ENCODE measurements at places on chromosomes 11 and 22. TPM values are rescaled to one million over a fixed set of nuclear protein-coding genes. Genes with fewer than 3 reads are reported as not detected.

OR4C15 gene
- total RNA-seq = not detected

DNA sequence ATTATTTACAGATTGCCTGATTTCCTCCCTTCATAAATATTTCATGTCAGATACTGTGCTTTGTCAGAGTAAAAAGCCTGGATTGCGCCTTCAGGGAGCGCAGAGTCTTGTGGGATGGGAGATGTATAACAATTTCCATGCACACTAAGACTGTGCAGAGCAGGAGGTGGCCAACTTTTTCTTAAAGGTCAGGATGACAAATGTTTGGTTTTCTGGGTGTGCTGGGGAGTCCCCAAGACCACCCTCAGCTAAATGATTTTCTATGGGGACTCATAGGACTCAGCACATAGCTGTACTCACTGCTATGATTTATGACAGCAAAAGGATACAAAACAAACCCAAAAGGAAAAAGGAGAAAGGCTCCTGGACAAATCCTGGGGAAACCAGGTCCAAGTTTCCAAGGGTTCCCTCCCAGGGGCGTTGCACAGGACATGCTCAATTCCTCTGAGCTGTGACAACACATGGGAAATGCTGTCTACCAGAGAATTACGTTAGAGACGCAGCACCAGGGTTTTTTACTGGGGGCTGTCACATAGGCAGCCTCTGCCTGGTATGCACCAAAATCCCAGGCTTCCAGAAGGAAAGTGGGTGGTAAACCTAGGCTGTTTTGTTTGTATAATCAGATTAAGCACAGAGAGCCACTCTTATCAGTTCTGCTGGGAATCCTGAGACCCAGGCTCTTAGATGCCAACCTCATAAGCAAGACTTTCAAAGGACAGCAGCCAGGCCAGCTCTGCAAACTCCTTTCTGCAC, 59.1 kb downstream of the CSNK2A3 start:
- DNase-seq = no peak

KCNE3 gene
- total RNA-seq = 2.2 TPM

DYNC2H1 gene
- total RNA-seq = 21.8 TPM

STARD10 gene
- 12.6 TPM for total RNA-seq

GRCh38 chr22:29987137-29987536, 93.1 kb upstream of the HORMAD2 start:
- no peak for DNase-seq

PARVG gene
- 0.23 TPM for total RNA-seq

DNA sequence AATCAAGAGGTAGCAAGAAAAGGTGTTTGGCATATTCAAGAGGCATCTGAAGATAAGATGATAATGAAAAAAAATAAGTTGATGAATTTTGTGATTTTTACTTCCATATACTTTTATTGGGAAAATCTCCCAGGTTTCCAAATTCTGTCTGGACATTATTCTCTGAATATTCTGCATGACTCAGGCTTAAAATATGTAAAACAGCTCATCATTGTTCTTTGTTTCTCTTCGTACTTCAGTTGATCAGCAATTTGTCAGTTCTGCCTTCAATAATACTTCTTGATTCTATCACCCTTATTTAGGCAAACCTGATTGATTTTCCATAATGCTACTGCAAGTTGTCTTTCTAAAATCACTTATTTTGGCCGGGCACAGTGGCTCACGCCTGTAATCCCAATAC, 30.2 kb downstream of the GTF2H1 start:
- no peak for DNase-seq

GRCh38 chr22:48880749-48881148, 946.9 kb downstream of the BRD1 start:
- DNase-seq = no peak

SMTNL1 gene
- not detected for total RNA-seq

DNA sequence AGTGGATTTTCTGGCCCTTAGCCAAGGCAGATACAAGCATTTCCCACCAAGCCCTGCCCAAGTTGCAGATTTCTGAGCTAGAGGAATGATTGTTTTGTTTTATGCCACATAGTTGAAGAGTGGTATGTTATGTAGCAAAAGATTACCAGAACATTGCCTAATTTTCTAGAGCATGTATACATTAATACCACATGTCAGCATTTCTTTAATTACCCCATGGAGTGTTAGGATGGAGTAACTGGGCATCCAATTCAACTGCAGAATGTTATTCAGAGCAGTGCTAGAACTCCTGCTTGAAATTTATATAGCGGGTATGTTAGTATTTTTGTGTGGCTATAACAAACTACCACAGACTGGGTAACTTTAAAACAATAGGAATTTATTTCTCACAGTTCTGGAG, 24.4 kb upstream of the CYP2R1 start:
- no peak for DNase-seq

GDPD4 gene
- not detected for total RNA-seq

DNA sequence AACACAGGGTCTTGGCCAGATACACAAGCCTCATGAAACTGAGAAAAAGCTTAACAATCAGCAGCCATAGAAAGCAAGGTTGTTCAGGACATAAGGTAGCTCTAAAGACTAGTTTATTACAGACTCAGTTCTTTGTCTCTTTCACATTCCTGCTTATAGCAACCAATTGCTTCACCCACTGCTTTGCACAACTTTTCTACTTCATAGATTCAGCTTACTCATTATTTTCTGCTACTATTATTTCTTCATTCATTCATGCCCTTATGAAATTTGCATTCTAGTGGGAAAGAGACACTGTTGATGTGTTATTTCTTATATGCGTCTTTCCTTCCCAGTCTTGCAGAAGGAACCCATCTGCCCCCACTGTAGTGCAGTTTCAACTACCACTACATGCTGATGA, 4.7 kb downstream of the CCDC34 start:
- no peak for DNase-seq

PUS3 gene
- total RNA-seq = 17.4 TPM

ZNF214 gene
- 7.3 TPM for total RNA-seq

ADM gene
- 13.9 TPM for total RNA-seq

GAL3ST3 gene
- total RNA-seq = 9.7 TPM

DNA sequence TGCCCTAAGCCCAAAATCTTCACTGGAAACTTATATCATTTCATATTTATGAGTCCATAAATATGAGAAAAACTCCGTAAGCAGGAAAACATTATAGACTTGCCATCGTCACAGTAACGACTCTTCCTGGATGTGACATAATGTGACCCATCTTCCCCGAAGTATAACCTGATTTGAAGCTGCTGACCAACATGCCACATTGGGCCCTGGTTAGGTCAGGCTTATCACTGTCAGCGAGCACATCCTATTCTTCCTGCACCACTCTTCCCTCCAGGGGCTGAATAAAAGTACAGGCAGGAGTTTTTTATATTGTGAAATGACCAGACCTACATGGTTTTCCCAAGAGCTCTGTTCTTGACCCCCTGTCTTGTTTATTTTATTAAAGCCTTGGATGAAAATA, 12.1 kb upstream of the BLID start:
- DNase-seq = no peak

PKP3 gene
- 0.42 TPM for total RNA-seq

MRGPRF gene
- total RNA-seq = 0.23 TPM

GRCh38 chr11:100761841-100762240, 74.8 kb downstream of the ARHGAP42 start:
- no peak for DNase-seq

GRCh38 chr11:107825875-107826274, 32.7 kb downstream of the SLC35F2 start:
- no peak for DNase-seq

GRCh38 chr11:25924586-25924985, 407.3 kb upstream of the ANO3 start:
- no peak for DNase-seq

CCDC117 gene
- total RNA-seq = 36.5 TPM

DNA sequence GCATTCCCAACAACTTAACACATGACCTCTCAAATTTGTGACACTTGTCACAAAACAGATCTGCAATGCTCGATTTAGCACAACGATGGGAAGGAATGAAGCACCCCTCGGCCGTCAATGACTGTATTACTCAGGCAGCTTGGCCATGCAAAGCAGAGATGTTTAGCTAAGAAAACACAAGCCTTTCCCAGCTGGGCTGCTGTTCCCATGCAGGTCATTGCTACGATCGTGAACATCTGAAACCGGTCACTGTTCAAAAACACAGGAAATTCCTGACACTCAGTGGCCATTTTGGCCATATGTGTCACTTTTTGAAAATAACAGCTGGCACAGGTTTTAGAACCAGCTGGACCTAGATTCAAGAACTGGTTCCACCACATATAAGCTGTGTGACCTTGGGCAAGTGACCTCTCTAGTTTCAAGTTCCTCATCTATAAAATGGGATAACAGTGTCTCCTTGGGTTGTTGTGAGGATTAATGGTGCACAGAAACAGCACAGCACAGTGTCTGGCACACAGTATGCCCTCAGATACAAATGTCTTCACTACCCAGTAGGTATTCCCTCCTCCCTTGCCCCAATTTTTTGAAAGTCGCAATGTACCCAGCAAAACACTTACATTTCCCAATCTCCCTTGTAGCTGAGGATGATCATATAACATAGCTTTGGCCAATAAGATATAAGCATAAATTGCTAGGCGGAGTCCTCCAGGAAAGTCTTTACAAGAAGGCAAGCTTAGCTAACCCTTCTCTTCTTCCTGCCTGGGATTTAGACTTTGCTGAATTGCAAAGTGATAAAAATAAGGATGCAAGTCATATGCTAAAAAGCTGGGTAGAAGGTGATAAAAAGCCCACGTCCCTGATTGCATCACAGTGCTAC, 93.1 kb downstream of the C11orf58 start:
- no peak for DNase-seq

WT1 gene
- not detected for total RNA-seq

RFPL2 gene
- total RNA-seq = not detected

GRCh38 chr22:24432059-24432853, 4.9 kb downstream of the ADORA2A start:
- no peak for DNase-seq

GRCh38 chr11:113564527-113565130, 89.4 kb upstream of the DRD2 start:
- no peak for DNase-seq

- no peak for DNase-seq
Measured at GRCh38 chr22:45608763-45609180, 62.9 kb upstream of the ATXN10 start.

- no peak for DNase-seq
Measured at GRCh38 chr22:38422611-38423511, 32.1 kb downstream of the KCNJ4 start.

DNA sequence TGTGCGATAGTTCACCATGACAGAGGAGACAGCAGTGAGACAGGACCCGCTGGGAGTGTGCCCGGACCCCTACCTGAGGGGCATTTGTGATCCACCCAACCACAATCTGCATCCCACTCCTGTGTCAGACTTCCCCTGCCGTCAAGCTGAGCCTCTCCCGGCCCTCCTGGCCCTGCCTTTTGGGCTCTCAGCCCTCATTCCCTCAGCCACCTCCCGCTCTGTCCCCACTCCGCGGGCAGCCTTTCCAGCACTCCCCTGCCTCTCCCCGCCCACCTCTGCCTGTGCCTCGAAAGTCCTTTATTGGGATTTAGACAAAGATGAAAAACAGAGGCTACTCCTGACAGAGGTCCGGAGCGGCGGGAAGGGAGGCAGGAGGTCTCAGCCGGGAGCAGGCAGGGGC, 4.2 kb downstream of the NFAM1 start:
- DNase-seq = no peak

KCNJ5 gene
- total RNA-seq = 0.14 TPM

GRCh38 chr22:42649246-42650099, at the start of gene CYB5R3:
CYB5R3 (minus strand) TSS chr22:42649392; CDS start chr22:42649315, 77 bp downstream.
- peak; percentile 71 for DNase-seq

HBE1 gene
- total RNA-seq = 0.56 TPM

CLTCL1 gene
- 7.7 TPM for total RNA-seq

- DNase-seq = no peak
Measured at GRCh38 chr11:131592734-131593133, 222.3 kb downstream of the NTM start.

DNA sequence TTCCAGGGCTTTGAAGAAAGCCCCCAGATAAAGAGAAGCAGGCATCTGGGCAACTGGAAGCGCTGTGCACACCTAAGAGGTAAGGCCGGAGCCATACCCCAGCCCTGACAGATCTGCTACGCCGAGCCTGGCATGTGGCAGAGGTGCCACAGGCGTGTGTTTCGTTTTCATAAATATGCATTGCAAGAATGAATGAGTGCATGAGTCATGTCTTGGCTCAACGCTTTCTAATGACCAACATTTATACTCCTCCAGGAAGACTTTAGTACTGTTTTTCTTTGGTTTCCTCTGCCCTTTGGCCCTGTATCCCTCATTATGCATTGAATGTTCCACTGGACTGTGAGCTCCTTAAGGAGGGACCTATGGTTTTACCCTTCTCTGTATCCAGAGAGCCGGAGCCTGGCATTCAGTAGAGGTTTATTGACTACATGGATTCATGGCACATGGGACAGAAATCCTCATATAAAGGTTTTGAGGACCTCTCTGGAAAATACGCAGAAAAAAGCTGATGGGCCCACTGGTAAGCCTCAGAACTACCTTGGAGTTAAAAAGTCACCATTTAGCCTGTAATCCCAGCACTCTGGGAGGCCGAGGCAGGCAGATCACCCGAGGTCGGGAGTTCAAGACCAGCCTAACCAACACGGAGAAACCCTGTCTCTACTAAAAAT, 38.9 kb upstream of the CSNK2A3 start:
- no peak for DNase-seq

GRCh38 chr11:64445651-64446050, 86.7 kb downstream of the RPS6KA4 start:
- no peak for DNase-seq

PRODH gene
- 0.09 TPM for total RNA-seq

DNA sequence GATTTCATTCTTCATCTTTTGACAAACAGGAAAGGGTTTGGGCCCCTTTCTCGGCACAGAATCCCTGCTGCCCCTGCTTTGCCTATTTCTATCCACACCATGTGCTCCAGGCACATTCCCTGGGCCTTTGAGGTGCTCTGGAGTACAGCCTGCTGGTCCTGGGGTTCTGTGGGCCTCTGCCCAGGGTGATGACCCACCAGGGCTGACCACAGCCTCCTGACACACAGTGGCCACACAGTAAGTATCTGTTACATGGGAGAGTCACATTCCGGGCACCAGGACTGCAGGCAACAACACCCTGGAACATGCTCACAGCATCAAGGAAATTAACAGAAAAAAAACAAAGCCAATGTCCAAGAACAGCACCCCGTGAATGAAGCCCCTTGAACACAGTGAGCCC, 39.1 kb downstream of the SCUBE2 start:
- no peak for DNase-seq

LRRC4C gene
- 5.5 TPM for total RNA-seq

DNA sequence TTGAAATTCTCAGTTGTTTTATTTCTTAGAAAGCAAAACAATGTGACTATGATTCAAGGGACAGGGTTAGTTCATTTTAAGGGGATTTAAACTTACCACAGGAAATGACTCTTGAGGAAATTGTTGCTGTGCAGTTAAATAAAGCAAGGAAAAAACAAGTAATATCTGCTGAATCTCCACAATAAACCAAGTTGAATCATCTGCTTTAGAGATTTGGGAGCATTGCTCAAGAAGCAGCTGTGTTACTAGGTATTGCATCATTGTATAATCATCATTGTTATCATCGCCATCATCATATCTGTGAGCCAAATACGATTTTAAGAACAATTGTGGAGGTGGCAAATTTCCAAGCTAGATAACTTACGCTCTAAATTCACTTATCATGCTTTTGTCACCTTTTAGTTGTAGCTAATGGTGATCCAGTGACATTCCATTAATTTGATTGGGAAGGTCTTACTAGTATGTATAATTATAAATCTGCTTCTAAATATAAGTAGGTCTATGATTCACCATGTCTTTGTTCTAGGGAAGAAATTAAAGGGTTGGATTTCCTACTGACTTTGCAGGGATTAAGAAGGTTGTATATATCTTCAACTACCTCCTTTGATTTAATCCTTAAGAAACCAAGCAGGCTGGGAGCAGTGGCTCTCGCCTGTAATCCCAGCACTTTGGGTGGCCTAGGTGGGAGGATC, 19.9 kb downstream of the MMP10 start:
- DNase-seq = no peak

GRCh38 chr11:45264839-45265515, 21.2 kb downstream of the SYT13 start:
- no peak for DNase-seq

Measured in neural crest cell (in vitro differentiated cells).